ENCODE measurements at places on chromosomes 5 and 9. TPM values are rescaled to one million over a fixed set of nuclear protein-coding genes. Genes with fewer than 3 reads are reported as not detected.

The DIAPH1 gene
- 57.1 TPM for total RNA-seq

The ACTBL2 gene
- under 0.01 TPM for total RNA-seq

The TERT gene
- total RNA-seq = not detected

DNA sequence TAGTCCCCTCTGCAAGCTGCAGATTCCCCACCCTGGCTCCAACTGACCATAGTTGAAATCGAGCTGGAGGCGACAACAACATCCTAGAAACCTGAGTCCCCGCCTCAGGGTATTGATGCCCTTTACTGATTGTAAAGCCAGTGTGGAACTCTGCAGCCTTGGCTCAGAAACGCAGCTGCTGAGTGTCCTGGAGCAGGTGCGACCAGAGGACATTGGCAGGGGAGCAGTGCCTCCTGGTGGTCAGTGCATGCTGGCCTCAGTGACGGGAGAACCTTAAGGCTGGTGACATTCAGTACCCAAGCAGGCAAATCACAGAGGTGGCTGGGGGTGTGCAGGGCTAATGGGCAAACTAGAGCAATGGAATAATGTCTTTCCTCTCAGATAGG, 20.4 kb upstream of the ZNF354B start:
- DNase-seq = peak; percentile 38

GRCh38 chr5:133405275-133406034, 206.9 kb downstream of the FSTL4 start:
- DNase-seq = no peak

DNA sequence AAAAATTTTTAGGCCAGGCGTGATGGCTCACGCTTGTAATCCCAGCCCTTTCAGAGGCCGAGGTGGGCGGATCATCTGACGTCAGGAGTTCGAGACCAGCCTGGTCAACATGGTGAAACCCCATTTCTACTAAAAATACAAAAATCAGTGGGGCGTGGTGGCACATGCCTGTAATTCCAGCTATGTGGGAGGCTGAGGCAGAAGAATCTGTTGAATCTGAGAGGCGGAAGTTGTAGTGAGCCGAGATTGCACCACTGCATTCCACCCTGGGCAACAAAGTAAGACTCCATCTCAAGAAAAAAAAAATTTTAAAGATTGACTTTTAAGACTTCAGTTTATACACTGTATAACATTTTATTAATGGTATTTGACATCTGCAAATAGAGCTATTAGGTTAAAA, 60.1 kb upstream of the GNAQ start:
- no peak for DNase-seq
